ENCODE measurements at places on chromosomes 7 and 10.

DNA sequence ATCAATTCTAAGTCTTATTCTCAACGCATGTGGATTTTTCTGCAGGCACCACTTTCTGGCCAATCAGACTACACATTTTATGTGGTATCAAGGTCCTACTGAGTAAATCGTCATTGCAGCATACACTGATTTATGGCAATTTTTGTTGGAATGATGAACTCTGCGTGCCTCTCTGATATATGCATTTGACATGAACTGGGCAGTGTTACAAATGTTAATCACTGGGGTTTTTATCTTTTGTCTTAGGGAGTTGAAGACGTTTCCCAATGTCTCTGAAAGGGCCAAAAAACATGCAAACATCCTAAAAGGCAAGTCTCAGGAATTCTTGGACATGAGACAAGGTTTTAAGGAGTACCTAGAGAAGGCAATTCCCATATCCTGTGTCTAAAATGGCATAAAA, 809.5 kb upstream of the CELF2 start:
- DNase-seq: peak; percentile 80

- no peak for DNase-seq
These were observed 40.7 kb downstream of the EXOC4 start for GRCh38 chr7:133293384-133294160.

GRCh38 chr10:26540601-26541000, 102.5 kb downstream of the APBB1IP start:
- peak; percentile 19 for DNase-seq

- no peak for DNase-seq
These were observed 11.0 kb downstream of the TMEM140 start for GRCh38 chr7:135158874-135159273.

DNA sequence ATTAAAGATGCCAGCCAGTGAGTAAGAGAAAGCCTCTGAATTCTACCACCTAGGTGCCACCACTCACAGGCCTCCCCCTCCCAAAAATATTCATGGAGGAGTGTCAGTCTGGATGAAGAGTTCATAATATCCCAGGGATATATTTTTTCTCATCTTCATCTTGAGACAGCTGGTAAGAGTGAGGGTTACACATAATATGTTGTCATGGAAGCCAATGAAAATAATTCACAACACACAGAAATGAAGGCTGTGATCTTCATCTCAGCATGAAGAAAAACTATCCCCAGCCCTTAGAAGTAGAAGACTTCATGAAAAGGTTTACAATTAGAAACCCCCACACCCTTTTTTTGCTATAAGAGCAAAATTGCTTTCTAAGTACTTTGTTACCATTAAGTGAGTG, 175.6 kb downstream of the DNAH11 start:
- no peak for DNase-seq

GRCh38 chr7:30450983-30451497, 27.5 kb downstream of the NOD1 start:
- no peak for DNase-seq

DNA sequence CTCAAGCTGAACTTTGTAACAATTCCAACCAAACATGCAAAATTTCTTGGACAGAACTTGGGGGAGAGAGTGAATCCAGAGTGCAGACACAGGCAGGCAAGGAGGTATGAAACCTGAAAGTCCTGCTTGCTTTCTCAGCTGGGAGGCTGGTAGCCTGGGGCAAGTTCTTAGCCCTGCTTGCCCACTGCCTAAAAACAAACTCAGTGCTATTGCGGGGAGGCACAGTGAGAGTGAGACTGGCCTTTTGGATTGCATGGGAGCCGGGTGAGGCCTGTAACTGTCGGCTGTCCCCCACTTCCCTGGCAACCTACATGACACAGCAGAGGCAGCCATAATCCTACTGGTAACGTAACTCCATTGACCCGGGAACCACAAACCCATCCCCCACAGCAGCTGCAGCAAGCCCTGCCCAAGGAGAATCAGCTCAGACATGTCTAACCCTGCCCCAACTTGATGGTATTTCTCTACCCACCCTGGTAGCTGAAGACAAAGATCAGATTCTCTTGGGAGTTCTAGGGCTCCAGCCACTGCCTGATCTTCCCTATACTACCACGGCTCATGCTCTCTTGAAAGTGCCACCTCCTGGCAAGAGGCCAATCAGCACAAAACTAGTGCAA, 663.6 kb downstream of the GRM8 start:
- DNase-seq: no peak

- DNase-seq: no peak
These were observed 40.3 kb upstream of the LRRC17 start for GRCh38 chr7:102872460-102872859.

DNA sequence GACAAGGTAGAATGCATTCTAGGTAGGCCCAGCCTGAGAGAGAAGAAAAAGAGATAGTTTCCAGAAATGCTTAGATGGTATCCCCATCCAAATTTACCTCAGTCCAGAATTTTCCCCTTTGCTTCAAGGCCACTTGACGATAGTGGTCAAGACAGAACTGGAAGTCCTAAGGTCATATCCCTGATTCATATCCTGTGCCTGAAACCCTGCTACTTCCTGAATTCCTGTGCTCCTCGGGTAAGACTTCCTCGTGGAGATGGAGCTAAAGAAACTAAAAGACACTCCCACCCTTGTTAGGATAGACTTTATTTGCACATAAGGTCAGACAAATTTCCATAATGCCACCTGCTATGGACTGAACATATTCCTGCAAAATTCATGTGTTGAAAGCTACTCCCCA, 175.9 kb downstream of the EVX1 start:
- no peak for DNase-seq

- no peak for DNase-seq
These were observed 23.6 kb downstream of the MKI67 start for GRCh38 chr10:128102480-128103228.

GRCh38 chr10:12897278-12897677, 104.2 kb downstream of the CCDC3 start:
- no peak for DNase-seq

DNA sequence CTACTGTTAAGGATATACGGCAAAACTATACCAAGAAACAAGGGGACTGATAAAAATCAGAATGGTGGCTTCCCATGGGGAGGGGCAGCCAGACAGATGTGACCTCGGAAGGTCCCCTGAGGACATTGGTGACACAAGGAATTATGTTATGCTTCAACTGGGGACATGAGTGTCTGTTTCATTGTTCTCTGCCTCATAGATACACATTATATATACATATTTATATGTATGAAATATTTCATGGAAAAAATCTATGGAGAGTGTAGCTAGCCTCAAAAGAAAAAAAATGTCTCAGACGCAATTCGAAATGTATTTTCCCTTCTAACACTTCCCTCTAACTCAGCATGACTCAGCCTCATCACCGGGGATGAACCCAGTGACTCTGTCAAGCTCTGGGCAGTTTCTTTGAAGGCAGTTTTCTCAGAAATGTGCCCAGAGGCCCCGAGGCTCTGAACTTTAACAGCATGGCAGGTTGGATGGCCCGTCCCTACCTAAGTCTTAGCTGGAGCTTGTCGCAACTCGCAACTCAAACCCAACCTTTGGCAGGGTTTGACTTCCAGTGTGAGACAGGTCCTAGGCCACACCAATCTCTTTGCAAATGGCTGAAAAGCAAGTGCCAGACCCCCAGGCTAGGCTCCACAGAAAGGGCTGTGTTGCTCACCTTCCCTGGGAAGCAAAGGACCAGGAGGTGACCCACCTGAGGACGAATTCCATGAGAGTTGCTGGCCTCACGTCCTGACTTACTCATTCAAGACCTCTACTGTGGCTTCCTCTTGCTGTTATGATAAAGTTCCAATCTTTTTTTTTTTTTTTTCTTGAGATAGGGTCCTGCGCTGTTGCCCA, 86.9 kb downstream of the CARD11 start:
- peak; percentile 53 for DNase-seq

DNA sequence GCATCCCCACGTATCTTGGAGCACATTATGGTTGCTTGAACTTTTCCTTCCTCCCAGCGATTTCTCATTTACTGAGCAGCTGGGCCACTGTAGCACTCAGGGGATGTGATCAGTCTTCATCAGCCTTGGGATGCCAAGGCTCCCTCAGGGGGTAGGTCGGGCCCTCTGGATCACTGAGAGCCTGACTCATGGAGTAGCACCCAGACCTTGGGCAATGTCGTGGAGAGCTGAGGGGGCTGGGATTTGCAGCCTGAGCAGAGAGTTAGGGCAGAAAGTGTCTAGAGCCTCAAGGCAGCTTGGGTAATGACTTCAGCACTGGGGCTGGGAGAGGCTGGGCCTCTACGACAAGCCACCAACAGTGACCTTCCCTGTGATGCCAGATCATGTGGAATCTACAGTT, 86.5 kb upstream of the CXCL12 start:
- no peak for DNase-seq

DNA sequence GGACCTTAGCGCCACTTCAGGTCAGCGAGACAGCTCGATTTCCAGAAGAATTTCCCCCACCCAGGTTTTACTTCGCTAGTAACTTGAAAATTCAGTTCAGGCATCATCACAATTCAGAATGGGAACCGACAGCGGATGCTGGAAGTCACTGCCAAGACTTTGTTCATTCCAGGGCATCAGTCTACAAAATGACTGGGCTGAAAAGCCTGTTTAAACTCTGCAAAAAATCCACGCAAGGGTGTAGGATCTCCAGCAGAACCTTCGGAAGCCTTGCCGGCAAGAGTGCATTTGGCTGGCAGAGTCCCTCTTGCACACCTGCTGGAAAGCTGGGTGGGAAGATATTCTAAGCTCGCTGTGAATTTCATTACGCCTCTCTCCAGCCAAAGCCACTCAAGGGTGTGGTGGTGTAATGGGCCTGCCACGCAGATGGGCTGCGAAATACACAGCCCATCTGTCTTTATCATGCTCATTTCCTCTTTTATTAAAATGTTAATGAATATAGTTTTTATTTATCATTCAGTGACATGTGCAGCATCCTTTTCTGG, 672.0 kb upstream of the FOXK1 start:
- no peak for DNase-seq

DNA sequence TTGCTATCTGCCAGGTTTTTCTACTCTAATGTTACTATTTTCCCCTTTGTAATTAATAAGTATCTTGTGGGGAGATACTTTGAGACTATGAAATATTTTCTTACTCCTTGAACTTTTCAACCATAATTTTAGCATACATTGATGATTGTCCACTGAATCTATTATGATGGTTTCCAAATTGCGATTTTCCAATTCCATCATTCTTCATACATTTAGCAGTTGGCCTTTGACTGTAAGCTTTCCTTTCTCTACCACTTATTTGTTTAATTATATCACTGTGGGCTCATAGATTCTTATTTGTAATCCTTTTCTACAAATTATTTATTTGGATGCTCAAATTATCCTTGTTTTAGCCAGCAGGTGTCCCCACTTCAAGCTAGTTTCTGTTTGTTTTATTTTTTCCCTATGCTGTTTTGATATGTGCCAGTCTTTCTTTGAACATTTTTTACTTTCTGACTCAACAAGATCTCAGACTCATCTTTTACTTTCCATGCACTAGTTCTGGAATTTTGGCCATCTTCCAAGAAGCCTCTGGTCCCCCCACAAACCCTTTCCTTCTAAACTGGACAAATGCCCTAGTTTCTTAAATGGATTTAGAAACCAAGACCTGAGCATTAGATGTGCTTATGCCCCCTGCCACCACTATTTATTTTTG, 11.4 kb upstream of the MRPS16 start:
- peak; percentile 39 for DNase-seq

DNA sequence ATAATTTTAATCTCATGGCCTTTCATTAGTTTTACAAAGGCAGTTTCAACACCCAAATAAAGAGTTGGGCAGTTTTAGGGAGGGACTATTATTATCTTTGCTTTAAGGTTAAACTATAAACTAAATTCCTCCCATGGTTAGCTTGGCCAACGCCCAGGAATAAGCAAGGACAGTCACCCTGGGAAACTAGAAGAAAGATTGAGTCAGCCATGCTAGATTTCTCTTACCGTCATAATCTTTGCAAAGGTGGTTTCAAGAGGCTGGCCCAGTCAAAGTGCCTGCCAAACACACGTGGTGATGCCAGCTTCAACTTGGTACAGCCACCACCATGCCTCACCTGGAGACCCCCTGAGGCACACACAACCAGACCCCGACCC, 317.4 kb upstream of the SP8 start:
- DNase-seq: no peak

- no peak for DNase-seq
These were observed 16.7 kb upstream of the AZGP1 start for GRCh38 chr7:99992330-99993038.

GRCh38 chr7:144725070-144725469, 110.8 kb downstream of the TPK1 start:
- DNase-seq: no peak

GRCh38 chr7:147498081-147498480, 1092.5 kb upstream of the C7orf33 start:
- no peak for DNase-seq

GRCh38 chr10:58838561-58839208, 326.0 kb downstream of the BICC1 start:
- no peak for DNase-seq

DNA sequence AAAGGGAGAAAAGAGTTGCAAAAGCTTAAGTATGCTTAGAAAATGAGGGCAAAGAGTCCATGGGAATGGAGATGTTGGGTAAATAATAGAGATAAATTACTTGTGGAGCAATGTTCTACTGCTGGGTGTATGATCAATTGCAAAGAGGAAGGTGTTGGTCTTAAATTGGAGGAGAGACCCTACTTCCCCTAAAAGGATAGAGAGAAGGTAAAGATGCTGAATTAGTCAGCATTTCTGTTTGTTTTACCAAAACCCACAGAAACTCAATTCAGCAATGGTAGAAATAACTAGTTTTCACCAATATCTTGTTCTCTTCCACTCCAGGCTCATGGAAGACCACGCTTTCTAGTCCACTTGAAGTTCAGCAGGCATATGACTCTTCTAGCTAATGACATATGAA, 32.1 kb downstream of the ASB4 start:
- no peak for DNase-seq

DNA sequence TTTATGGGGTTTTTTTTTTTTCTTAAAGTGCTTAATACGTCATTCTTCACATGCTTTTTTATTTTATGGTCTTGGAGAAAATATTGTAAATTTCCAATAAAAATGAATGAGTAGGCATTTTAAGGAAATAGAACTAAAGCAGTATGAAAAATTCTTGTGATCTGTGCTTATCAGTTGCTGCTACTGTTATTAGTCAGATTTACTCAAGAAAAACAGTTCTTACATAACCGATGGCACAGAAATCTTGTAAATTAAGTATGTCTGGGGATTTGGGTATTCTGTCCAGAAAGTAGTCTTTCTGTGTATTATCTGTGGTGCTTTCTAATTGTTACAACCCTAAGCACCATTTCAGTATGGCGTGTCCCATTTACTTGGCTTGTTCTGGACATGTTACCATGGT, 64.7 kb downstream of the LRGUK start:
- DNase-seq: no peak

- DNase-seq: no peak
These were observed 265.1 kb downstream of the ZEB1 start for GRCh38 chr10:31584098-31584631.

- no peak for DNase-seq
These were observed 39.7 kb upstream of the SEMA3D start for GRCh38 chr7:85226361-85227085.

GRCh38 chr7:132882714-132883428, 199.0 kb downstream of the CHCHD3 start:
- no peak for DNase-seq

- no peak for DNase-seq
These were observed 28.2 kb downstream of the ASNS start for GRCh38 chr7:97844036-97844435.
